ENCODE measurements at places on chromosomes 6 and 20.

GRCh38 chr6:34468378-34468892 is 2.6 kb downstream of the PACSIN1 start:
- no peak for DNase-seq

- DNase-seq: no peak
Measured at GRCh38 chr20:38537176-38537575, 43.8 kb upstream of the ADIG start.

DNA sequence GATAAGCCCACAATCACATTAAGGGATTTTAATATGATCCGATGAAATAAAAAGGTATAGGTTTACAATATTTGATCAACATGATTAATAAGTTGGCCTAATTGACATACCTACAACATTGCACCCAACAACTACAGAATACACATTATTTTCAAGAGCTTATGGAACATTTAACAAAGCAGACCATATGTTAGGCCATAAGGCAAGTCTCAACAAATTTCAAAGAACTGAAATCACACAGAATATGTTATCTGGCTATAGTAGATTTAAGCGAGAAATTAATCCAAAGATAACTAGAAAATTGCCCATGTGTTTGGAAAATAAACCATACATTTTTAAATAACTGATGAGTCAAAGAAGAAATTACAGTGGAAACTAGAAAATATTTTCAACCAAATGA is 126.0 kb upstream of the KCNG1 start:
- DNase-seq: no peak

DNA sequence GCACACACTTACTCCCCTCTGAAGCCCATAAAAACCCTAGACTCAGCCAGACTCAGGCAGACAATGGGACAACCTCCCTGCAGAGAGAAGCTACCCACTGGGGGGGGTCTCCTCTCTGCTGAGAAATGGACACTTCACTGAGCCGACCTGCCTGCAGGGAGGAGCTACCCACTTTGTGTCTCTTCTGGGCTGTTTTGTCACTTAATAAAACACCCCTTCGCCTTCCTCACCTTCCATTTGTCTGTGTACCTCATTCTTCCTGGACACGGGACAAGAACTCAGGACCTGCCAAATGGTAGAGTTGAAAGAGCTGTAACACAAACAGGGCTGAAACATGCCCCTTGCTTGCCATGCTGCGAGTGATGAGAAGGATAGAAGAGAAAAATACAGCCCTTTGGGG is 151.7 kb upstream of the HDDC2 start:
- DNase-seq: no peak

DNA sequence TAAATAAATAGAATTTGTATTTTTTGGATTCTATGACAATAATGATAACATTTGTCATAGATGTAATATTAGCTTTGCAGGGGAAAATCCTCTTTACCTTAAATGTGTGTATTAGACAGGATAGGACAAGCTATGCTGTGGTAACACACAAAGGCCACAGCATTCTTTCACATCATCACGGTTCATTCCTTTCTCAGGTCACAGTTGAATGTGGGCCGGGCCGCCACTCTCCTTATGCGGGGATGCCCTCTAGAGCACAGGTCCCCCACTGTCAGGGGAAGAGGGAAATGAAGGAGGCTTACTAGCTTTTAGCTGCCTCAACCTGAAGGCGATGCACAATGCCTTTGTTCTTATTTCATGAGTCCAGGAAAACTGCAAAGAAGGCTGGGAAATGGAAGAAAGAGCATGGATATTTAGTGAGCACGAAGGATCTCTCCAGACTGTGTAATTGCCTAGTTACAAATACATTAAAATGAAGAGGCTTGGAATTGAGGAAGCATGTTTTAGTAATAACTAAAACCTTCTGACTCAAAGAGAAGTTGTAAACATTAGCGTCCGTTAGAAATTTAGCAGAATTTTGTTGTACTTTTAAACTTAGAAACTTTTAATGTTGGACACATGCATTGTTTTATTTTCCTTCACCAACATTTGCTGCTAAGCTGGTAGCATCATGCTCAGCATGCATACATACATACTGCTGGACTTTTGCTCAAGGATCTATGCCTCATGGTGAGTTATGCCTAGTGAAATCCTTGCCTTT is 248.9 kb upstream of the FOXQ1 start:
- no peak for DNase-seq

GRCh38 chr6:11480541-11480940 is 57.0 kb upstream of the TMEM170B start:
- DNase-seq: no peak

DNA sequence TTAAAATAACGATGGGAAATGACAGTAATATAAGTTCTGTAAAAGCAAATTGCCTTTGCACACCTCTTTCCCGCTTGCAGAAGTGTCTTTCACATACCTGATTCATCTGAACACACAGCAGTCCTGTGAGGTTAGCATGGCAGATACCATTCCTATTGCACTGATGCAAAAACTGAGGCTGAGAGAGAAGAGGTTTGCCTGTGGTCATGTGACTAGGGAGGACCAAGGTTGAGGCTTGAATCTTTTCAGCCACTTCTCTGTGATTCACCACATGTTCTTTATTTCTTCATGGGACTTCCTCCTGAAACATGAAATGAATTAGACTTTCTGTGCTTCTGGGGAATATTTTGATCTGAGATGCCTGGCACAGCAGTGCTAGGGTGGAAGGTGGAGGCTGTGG is 92.9 kb downstream of the VEGFA start:
- no peak for DNase-seq

DNA sequence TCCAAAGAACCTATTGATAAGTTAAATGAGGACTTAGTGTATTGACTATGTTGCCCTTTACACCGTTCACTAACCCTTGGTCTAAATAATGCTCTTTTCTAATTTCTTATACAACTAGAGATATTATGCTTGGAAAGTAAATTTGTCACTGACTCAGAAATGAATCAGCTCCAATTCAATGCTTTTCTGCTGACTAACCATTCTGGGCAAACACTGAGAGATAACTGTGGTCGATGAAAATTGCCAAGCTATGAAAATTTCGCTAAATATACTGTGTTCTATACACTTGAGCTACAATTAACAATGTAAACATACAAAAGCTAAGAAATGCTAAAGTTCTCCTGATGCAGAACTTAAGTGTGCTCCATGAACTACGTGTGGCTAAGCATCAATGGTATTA is 23.1 kb upstream of the FBXO9 start:
- peak; percentile 83 for DNase-seq

- DNase-seq: peak; percentile 36
Measured at GRCh38 chr6:136063096-136063495, 187.0 kb downstream of the MTFR2 start.

- DNase-seq: no peak
Measured at GRCh38 chr6:147158881-147159280, 45.3 kb upstream of the STXBP5 start.

DNA sequence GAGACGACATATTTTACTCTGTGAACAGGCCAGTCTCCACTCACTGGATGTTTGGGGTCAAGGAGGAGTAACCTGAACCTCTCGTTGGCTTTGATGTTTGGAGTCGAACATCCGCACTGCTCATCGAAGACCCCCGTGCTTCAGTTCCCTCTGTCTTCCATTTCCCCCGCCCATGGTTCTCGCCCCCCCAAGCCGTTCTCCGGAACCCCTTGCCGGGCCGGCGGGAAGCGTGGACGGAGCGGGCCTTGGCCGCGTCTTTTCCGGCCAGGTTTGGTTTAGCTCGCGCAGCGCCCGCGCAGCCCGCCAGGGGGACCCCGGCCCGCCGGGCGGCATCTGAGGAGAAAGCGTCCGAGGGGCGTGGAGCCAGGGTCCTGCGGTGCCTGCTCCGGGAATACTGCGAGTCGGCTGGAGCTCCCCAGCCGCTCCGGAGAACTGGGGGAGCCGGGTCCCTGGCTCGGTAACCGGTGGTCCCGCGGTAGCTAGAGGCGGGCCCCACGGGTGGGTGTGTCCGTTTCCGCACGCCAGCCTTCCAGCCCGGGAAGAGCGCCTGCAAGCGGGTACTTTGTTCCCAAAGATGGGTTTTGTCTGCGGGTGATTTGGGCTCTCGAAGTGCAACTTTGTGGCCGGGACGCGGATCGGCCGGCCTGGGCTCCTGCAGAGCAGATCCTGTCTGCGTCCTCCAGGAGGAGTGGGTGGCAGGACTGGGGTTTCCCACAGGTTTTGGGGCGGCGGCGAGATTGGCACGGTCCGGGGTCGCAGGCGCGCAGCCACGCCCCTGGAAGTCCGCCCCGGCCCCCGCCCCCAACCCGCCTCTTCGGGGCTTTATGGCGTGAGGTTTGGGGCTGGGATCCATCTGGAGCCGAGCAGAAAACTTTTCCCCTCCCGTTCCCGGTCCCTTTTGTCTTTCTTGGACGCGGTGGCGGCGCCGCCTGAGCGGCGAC is at the start of gene TMEM200A:
Gene TMEM200A (plus strand): TSS at position 852 of the 941 bp plus-strand sequence. CDS start 74,406 bp downstream, outside the sequence.
- peak; percentile 50 for DNase-seq

GRCh38 chr6:169490830-169491229 is 211.0 kb downstream of the WDR27 start:
- DNase-seq: peak; percentile 49

DNA sequence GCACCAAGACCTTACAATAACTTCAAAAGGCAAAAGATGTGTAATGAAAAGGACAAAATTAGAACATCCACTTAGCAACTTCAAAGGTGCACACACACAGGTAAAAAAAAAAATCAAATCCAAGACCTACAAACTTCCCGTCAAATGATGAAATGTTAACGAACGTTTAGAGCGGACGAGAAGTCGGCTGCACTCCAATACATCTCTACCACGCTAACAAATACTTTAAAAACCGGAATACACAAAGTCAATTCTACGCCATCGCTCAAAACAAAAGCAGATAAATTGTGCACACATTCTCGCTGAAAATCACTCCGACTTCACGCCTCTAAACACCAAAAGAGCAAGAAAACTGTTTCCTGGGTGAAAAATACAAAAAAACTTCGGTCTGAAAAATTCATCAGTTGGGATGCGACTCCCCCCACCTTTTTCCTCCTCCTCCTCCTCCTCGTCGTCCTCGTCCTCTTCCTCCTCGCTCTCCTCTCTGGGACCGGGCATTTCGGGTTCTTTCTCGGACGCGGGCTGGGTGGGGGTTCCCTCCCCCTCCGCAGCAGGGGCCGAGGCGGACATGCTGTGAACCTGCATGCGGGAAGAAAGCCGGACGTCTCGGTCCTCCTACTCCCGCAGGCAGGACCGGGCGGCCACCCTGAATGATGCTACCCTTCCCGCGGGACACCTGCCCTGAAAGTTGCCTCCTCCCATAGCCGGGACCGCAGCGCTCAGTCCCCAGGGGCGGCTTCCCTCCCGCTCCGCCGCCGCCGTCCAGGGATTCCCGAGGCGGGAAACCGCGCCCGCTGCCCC is 712 bp downstream of the DEK start:
- DNase-seq: peak; percentile 27

DNA sequence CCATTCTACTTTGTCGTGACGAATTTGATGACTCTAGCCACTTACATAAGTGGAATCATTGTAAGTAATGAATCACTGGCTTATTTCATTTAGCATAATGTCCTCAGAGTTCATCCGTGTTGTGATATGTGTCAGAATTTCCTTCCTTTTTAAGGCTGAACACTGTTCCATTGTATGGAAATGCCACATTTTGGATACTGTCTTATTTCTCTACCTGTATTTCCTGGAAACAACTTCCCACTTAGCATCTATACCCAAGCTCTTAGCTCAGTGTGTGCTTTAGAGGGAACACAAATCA is 28.8 kb upstream of the GGTLC1 start:
- DNase-seq: peak; percentile 26

DNA sequence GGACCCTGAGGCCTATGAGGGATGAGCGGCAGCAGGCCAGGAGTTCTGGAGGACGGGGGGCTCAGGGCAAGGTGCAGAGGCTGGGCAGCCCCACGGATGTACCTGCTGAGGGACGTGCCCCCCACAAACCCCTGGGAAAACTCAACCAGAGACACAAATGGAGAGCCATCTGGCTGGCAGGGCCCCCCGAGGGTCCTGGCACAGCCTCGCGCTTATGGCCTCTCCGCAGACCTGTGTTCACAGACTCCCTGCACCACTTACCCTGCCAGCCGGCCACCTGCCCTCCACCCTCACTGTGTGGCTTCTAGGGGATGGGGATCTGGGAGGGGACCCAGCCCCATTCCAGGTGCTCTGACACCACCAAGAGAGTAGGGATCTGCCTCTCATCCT is 3.4 kb upstream of the ZBTB46 start:
- DNase-seq: no peak

GRCh38 chr20:45836841-45837240 is 3.2 kb downstream of the SNX21 start:
- peak; percentile 50 for DNase-seq

DNA sequence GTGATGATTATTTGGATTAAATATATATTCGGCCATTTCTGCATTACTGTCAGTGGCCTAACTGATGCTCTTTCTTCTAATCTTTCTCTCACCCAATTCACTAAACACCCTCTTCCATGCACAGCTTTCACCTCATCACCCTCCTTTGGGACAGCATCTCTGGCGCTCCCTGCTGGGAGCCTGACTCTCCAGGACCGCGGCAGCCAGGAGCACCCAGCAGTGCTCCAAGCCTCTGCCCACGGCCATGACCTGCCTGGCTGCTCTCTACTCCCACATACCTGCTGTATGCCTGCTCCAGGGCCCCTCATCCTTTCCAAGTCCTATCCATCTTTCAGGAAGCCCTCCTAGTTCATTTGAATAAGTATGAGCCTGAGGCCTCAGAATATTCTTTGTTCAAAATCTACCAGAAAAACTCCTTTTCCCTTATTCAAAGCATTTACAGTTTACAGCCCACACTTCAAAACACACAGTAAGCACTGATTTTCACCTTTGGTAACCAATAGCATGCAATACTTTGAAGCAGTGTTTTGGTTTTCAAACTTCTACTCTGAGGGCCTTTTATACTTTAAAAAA is 15.2 kb downstream of the CTCFL start:
- DNase-seq: peak; percentile 14

DNA sequence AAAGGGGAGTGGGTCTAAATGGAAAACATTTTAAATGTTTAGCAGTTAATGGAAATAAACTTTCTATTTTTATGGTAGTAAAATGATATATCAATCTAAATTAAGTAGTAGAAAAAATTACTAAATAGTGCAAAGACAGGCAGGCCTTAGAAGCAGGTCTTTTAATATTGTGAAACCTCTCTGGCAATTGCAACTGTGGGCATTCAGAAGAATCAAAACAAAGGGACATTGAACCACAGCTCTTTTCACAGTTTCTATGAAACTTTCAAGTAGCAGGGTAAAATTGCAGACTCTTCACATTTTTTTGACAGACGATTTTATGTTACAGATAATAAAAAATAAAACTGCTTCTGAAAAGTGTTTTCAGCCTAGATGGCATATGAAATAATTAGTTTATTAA is 533.7 kb downstream of the BCKDHB start:
- peak; percentile 25 for DNase-seq

- DNase-seq: peak; percentile 21
Measured at GRCh38 chr6:125050663-125051318, 88.6 kb downstream of the RNF217 start.

- no peak for DNase-seq
Measured at GRCh38 chr6:149392535-149392934, 7.5 kb upstream of the SUMO4 start.
